ENCODE measurements at places on chromosomes 13 and 19.

- DNase-seq, result no peak
Measured at GRCh38 chr19:42306646-42307045, 4.2 kb upstream of the PAFAH1B3 start.

- no peak for DNase-seq
Measured at GRCh38 chr19:28316464-28316863, 896.5 kb downstream of the UQCRFS1 start.

DNA sequence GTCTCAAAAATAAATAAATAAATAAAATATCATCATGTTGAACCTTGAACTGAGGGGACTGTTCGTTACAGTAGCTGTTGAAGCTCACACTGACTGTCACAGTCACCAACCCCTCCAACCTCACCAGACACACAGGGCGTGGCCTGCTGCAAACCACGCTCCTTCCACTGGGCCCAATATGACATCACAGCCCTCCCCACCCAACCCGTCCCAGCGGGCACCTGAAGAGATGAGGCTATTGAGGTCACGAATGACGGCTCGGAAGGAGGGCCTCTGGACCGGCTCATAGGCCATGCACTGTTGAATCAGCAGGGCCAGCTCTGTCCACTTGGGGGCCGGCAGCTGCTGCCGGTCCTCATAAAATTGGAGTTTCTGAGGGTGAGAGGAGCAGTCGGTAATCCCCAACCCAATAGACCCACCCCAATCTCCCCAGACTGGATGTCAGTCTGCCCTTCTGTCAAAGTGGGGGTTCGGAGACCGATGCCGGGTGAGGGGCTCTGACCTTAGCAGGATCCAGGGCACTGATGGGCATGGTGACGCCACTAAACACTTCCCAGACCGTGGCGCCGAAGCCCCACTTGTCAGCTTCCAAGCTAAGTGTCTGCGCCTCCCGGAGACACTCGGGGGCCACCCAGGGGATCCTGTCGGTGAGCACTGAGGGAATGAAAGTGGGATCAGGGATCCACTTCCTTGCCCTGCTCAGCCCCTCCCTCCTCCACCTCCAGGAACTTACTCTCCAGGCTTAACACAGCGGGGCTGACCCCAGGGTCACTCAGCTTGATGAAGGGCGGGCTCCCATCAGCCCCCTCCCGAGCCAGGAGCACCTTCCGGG is 13.2 kb downstream of the JAK3 start:
- no peak for DNase-seq

DNA sequence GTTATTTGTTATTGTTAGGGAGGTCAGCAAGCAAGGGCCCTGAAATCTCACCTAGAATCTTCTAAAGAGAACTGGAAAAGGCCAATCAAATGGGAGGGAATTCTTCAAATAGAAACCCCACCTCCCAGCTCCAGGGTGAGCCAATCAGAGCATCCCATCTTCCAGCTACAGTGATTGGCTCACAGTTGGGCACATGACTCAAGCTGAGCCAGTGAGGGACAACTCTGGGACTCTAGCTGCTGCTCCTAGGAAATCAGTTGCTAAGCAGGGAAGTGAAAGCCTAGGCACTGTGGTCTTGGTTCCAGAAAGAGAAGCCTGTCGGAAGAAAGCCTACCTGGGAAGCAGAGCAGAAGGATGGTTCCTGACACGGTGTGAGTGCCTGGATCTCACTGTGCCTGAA is 13.4 kb downstream of the TM6SF2 start:
- no peak for DNase-seq

GRCh38 chr13:80093888-80094287 is 247.0 kb downstream of the SPRY2 start:
- no peak for DNase-seq

DNA sequence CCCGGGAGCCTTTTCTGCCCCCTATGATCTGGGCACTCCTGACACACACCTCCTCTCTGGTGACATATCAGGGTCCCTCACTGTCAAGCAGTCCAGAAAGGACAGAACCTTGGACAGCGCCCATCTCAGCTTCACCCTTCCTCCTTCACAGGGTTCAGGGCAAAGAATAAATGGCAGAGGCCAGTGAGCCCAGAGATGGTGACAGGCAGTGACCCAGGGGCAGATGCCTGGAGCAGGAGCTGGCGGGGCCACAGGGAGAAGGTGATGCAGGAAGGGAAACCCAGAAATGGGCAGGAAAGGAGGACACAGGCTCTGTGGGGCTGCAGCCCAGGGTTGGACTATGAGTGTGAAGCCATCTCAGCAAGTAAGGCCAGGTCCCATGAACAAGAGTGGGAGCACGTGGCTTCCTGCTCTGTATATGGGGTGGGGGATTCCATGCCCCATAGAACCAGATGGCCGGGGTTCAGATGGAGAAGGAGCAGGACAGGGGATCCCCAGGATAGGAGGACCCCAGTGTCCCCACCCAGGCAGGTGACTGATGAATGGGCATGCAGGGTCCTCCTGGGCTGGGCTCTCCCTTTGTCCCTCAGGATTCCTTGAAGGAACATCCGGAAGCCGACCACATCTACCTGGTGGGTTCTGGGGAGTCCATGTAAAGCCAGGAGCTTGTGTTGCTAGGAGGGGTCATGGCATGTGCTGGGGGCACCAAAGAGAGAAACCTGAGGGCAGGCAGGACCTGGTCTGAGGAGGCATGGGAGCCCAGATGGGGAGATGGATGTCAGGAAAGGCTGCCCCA is 8.5 kb upstream of the CEACAM7 start:
- no peak for DNase-seq

- DNase-seq, result no peak
Measured at GRCh38 chr13:93017493-93018112, 209.0 kb upstream of the GPC6 start.

DNA sequence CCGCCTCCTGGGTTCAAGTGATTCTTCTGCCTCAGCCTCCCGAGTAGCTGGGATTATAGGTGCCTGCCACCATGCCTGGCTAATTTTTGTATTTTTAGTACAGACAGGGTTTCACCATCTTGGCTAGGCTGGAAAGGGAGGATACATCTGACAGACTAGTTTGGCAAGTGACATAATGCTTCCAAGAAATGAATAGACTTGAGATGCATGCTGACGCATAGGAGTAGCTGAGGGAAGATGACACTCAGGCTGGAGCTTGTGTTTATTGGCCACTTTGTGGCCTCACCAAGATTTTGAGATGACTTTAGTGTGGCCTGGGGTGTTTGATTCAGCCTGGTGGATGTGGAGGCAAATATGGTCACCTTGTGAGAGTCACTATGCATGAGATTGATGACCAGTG is 4.0 kb downstream of the ZNF586 start:
- DNase-seq, result no peak

DNA sequence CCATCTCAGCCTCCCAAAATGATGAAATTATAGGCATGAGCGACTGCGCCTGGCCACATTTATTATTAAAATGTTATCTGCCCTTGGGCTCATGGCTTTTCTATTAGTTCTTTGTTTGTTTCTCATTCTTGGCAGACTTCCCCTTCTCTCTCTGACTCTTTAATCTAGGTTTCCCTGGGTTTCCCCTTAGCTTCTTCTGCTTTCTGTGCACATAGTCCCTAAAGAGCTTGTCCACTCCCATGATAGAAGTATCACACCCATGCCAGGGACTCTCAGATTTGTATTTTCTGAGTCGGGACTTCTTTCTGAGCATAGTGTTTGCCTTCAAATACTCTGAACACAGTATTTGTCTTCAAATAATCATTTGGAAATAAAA is 38.6 kb upstream of the ITM2B start:
- DNase-seq, result no peak

DNA sequence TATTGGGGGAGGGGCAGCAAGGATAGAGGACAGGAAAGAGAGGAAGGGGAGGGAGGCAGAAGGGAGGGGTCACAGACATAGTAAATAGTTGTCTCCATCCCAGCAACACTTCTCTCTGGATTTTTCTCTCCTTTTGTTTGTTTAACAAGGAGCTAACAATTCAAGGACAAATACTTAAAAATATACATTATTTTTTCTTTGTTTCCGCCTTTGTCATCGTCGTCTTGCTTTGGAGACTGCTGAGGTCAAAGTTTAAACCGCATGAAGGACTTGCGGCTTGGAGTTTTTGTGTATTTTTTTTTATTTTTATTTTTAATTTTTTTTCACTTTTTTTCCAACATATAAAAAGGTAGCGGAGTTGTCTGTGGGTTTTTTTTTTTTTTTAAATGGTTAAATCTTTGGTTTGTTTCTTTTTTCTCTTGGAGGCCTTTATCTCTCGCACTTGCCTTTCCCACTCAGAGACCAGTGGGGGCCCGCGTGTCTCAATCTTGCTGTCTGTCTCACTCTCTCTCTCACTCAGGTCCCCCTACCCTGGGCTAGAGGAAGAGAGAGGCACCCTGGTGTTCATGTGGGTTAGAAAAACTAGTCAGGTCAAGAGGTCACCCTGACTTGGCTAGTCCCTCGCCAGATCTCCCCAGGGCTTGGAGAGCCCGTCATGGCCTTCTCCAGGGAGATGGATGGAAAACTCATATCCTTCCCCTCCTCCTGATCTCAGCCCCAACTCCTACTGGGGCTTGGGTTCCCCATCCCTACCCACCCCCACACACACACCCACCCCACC is 11.0 kb downstream of the ZNF574 start:
- no peak for DNase-seq

- no peak for DNase-seq
Measured at GRCh38 chr13:75864718-75865117, 228.6 kb downstream of the LMO7 start.
